Large intestine (tissue), 12 donors: ENCODE measurements at places on chromosomes 3 and 15. TPM values are rescaled to one million over a fixed set of nuclear protein-coding genes. Genes with fewer than 3 reads are reported as not detected.

DNA sequence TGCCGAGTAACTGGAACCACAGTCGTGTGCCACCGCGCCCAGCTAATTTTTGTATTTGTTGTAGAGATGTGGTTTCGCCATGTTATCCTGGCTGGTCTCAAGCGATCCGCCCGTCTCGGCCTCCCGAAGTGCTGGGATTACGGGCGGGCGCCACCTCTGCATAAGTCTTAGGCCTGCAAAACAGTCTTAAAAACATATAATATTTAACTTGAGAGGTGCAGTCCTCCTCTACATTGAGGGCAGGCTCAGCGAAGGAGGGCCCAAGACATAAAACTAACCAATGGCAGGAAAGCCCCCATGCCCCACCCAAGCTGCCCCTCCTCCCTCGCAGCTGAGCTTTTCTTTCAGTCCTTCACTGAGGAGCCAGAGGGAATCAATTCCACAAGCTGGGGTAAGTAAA is at the start of gene SLC28A2:
TSS of gene SLC28A2 (plus strand) at position 347 of the 400 bp plus-strand sequence. CDS start 982 bp downstream, outside the sequence.
- no peak within 1 kb of the TSS for H3K27ac ChIP-seq
- DNase-seq, result no peak
- H3K4me1 ChIP-seq, result peaks cover 5% of the 10 kb centered on the region
- peak within 1 kb of the TSS; percentile 2 for H3K4me3 ChIP-seq
- H3K27me3 ChIP-seq, result no peaks in the 10 kb centered on the region

Gene LRTM1
- polyA plus RNA-seq, result 0.25 TPM

GRCh38 chr15:22978691-22979237 is 1.4 kb downstream of the CYFIP1 start:
- H3K4me3 ChIP-seq, result peak overlapping the region; percentile 71
- H3K36me3 ChIP-seq, result no peaks in the 10 kb centered on the region
- H3K27me3 ChIP-seq, result no peaks in the 10 kb centered on the region
- no peak overlapping the region for H3K27ac ChIP-seq
- H3K4me1 ChIP-seq, result peaks cover 5% of the 10 kb centered on the region

GRCh38 chr3:151133917-151134450 is 48.5 kb downstream of the MED12L start:
- H3K36me3 ChIP-seq, result no peaks in the 10 kb centered on the region
- H3K27ac ChIP-seq, result no peak overlapping the region
- no peak for DNase-seq
- no peaks in the 10 kb centered on the region for H3K27me3 ChIP-seq
- no peaks in the 10 kb centered on the region for H3K4me1 ChIP-seq
- no peak overlapping the region for H3K4me3 ChIP-seq

Gene PLSCR2
- polyA plus RNA-seq, result 0.79 TPM

Gene VILL
- polyA plus RNA-seq, result 73.7 TPM

GRCh38 chr15:23564821-23565394 is 566 bp upstream of the MKRN3 start:
- no peaks in the 10 kb centered on the region for H3K4me1 ChIP-seq
